ENCODE measurements at places on chromosomes 12 and 14. TPM values are rescaled to one million over a fixed set of nuclear protein-coding genes. Genes with fewer than 3 reads are reported as not detected.

SPIC gene
- not detected for total RNA-seq

KRT80 gene
- total RNA-seq: not detected

SYCP3 gene
- 0.21 TPM for total RNA-seq

HOXC12 gene
- not detected for total RNA-seq

KRT82 gene
- total RNA-seq: not detected

NANOG gene
- total RNA-seq: not detected

MYRFL gene
- total RNA-seq: not detected

NIN gene
- 61.4 TPM for total RNA-seq

TMEM121 gene
- 10.2 TPM for total RNA-seq

TSPAN11 gene
- total RNA-seq: not detected

OR4K13 gene
- not detected for total RNA-seq

LPAR5 gene
- total RNA-seq: 2.8 TPM

Measured in activated naive CD4-positive, alpha-beta T cell treated with anti-CD3 and anti-CD28 coated beads, Interleukin-2, amount 50 U/mL, for 72 hours (primary cell).